ENCODE measurements at places on chromosomes 2 and 18. TPM values are rescaled to one million over a fixed set of nuclear protein-coding genes. Genes with fewer than 3 reads are reported as not detected.

GRCh38 chr2:66901344-66901743, 466.4 kb downstream of the MEIS1 start:
- no peak for DNase-seq

GRCh38 chr2:164882276-164882675, 40.7 kb upstream of the COBLL1 start:
- no peak for DNase-seq

- no peak for DNase-seq
These were observed 529.4 kb downstream of the CCDC85A start for GRCh38 chr2:56713161-56713676.

DNA sequence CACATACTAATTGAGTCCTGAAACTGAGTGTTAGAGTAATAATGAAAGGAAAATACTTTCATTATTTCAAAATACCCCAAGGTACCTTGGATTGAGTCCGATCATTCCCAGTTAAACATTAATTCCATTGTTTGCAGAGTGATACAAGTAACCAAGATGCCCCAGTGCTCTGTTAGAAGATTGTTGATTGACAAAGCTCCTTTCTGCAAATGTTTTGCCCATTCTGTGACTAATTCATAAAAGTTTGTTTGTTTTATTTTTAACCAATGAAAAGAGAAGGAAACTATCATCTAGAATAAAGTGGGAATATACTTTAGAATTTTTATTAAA, 124.0 kb downstream of the GULP1 start:
- DNase-seq, result no peak

GRCh38 chr2:158060835-158061435, 40.7 kb upstream of the UPP2 start:
- DNase-seq, result no peak

The TCF4 gene
- 82.5 TPM for total RNA-seq

The RTP5 gene
- total RNA-seq, result not detected

The ZNF521 gene
- total RNA-seq, result 86.1 TPM

Data from neural crest cell (in vitro differentiated cells).